Fibroblast of skin of left quadriceps (primary cell): ENCODE measurements at places on chromosomes 11 and 22.

DNA sequence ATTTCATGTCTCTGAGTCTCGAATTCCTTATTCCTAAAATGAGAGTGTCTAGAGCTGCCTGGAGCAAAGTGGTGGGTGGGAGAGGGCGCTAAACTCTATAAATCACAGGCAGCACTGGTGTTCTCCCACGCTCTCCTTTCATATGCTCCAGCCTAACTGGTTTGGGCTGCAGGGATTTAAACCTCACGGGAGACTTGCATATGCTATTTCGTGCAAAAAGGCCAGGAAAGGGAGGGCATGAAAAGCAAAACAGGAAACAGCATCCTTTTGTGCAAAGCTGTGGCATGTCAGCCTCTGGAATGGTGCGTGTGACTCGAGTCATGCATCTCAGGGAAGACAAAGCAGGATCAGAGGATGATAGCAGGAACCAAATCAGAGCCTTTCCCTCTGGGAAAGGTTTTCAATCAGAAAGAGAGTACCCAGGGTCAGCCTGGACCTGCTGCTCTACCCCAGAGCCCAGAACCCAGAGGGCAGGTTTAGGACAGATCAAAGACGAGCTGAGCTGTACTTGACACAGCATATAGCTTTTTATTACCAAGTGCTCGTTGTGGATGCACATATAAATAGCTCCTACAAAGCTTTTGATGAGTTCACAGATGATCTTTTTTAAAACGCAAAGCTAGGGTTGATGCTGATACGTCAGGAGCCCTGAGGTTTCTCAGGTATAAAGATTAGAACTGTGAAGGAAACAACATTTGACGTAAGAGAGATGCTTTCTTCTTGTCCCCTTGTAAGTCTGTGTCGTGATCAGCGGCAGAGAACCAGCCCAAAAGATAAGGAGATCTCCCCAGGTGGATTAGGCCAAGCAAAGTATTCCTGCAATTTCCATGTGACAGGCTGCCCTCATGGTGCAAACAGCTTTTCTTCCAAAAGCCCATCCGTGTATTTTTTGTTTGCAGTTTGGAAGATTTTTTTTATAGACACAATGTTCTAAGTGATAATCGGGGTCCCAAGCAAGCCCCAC is 46.2 kb upstream of the YWHAH start:
- DNase-seq = peak; percentile 11

DNA sequence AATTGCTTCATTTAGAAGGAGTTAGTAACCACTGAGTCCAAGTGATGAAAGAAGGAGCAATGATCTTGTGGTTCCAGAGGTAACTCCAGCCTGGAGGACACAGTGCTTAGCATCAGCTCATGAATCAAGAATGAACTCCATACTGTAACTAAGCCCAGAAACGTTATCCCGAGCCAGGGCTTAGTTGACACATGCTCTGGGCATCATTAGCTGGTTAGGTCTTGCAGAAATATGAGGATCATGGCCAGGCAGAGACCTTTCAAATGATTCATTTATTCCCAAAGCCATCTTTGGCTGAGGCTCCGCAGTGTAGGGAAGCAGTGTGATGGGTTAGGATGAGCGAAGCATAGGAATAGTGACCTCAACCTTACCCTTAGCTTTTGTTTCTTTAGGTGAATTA is 277.4 kb downstream of the FAM76B start:
- DNase-seq = peak; percentile 85

GRCh38 chr11:105609832-105610781 is at the start of gene GRIA4:
GRIA4 (plus strand) TSS chr11:105610073; CDS start chr11:105610998, 925 bp downstream.
- DNase-seq = peak; percentile 42

DNA sequence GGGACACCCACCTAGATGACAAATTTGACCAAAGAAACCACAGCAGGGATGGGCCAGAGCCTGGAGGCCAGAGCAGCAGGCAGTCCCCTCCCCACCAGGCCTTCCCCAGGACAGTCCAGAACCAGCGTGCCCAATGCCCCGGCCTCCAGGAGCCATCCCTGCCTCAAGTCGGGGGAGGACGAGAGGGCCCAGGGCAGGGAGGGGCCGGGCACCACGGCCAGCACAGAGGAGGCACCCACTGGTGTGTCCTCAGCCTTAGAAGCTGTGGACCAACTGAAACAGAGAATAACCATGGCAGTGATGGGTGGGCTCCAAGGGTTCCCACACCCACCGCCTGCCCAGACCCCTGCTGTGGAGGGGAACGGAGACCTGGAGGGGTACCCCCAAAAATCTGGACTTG is 28.3 kb upstream of the TCF20 start:
- no peak for DNase-seq

GRCh38 chr11:75223954-75224643 is 16.5 kb upstream of the TPBGL start:
- no peak for DNase-seq

DNA sequence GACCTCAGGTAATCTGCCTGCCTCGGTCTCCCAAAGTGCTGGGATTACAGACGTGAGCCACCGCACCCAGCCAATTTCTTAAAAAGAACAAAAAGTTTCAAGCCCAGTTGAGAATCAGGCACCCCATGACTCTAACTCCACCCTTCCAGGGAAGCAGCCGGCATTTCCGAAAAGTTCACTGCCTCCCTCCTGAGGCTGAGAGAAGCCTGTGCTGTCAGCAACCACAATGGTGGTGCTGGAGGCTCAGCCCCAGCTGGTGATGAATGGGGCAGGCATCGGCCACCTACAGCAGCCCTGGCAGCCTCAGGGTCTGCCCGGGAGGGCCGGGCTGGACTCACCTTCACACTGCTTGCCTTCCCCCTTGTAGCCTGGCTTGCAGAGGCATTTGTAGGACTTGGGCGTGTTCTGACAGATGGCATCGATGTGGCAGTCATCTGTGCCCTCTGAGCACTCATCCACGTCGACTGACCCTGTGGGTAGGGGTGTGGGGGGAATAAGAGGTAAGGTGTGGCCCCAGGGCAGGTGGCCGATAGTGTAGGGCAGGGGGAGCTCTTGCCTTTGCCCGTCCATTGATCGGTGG is 4.3 kb downstream of the SCUBE1 start:
- DNase-seq = no peak

DNA sequence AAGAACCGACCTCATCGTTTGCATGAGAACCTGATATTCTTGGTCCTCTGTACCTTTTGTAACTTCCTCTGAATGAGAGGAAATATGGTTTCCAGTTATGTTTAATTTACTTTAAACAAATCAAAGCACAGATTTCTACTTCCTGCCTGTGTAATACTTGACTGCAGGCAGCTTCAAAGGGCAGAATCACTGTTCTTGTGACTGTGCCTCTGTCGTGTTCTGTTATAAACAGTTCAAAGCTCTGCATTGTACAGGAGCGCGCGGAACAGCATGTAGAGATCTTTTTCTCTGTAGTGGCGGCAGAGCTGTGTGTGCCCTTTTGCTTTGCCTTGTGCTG is 73.2 kb upstream of the CLDN5 start:
- no peak for DNase-seq

GRCh38 chr11:65639623-65640482 is 2.0 kb downstream of the SIPA1 start:
- DNase-seq = no peak

DNA sequence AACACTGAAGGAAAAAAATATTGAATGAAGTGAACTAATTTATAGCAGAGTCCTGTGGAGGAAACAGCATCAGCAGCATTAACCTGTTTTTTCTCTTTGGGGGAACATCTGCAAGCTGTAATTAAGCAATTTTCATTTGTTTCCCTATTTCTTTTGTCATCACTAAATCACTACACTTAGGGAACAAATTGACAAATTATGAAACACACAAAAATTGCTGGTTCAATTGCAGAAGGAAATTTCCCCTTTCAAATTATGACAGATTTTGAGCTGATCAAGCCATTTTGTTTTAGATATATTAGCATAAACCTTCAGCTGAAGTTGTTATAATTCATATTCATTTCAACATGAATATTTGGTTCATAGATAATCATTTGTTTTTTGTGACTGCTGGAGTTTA is 22.2 kb upstream of the RAG2 start:
- no peak for DNase-seq

- DNase-seq = no peak
Observed at GRCh38 chr11:30465192-30465591, 121.0 kb downstream of the MPPED2 start.

DNA sequence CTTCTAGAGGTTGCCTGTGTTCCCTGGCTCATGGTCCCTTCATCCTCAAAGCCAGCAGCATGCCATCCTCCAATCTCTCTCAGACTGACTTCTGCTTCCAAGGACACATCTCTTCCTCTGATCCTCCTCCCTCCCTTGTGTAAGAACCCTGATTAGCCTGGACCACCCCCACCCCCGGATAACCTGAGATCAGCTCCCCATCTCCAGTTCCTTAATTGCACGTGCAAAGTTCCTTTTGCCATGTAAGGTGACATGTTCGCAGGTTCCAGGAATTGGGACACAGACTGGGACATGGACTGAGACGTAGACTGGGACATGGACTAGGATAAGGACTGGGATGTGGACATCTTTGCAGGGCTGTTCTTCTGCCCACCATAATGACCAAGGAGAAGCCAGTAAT is 925.3 kb downstream of the TBC1D22A start:
- no peak for DNase-seq

DNA sequence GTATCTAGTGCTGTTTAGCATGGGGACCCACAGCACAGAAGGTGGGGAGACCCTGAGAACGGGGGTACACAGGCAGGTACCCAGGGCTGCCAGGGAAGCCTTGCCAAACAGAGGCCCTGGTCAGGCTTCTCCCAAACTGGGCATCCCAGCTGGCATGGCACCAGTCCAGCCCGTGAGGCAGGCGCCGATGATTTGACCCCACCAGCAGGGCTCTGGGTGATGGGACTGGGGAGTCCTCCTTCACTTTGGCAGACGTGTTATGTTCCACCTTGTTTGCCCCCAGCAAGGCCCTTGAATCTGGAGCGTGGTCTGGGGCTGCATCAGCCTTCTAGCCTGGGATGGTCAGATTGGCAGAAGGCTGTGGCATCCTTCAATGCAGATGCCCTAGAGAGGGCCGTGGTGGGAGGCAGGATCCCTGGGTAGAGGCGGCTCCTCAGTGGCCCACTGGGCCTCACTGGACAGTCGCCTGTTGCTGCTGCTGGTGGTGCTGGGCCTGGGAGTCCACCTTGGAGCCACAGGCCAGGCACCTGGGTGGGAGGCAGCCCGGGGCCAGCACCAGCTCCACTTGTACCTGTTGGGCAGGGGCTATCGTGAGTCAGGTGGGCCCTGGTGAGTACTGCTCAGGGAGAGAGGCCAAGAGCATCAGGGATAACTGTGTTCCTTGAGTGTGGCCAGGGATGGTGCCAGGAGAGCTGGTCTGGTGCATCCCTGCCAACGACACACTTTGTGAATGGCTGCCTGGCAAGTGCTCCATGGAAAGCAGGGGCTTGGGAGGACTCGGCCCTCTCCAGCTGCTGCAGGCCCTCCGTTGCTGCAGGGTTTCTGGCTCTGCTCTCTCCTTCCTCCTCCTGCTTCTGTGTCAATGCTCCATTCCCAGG is 3.3 kb downstream of the ADORA2A start:
- no peak for DNase-seq

DNA sequence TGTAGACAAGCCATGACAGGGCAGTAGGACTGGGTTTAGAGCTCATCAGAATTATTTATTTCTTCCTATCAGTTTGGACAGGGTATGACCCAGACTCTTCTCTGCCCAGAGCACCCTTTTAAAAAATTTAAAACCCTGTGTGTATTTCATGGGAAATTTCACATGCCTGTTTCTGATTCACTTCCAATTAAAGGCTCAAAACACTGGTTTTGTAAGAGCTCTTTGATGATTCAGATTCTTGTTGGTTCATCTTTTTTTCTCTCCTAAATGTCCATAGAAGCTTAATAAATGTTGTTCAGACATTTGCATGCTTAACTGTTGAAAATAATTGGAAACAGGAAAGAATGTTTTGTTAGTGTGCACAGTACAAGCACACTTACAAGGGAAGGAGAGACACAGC is 13.8 kb downstream of the FLI1 start:
- peak; percentile 71 for DNase-seq

DNA sequence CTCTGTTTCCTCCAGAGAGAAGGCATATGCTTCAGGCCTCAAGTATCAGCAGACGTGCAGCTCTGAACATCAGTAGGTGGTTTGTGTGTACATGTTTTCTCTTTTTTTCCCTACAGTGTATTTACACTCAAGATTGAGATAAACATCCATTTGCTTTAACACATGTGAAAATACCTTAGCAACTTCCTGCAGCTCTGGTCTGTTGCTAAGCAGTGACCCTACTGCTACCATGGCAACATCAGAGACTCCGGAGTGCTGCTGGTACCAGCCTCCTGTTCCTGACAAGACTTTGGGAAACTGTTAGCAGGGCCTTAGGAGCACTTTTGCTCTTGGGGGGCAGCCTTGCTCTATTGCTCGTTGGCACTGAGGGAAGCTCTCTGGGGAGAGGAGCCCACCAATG is 221.2 kb upstream of the PLET1 start:
- DNase-seq = no peak

DNA sequence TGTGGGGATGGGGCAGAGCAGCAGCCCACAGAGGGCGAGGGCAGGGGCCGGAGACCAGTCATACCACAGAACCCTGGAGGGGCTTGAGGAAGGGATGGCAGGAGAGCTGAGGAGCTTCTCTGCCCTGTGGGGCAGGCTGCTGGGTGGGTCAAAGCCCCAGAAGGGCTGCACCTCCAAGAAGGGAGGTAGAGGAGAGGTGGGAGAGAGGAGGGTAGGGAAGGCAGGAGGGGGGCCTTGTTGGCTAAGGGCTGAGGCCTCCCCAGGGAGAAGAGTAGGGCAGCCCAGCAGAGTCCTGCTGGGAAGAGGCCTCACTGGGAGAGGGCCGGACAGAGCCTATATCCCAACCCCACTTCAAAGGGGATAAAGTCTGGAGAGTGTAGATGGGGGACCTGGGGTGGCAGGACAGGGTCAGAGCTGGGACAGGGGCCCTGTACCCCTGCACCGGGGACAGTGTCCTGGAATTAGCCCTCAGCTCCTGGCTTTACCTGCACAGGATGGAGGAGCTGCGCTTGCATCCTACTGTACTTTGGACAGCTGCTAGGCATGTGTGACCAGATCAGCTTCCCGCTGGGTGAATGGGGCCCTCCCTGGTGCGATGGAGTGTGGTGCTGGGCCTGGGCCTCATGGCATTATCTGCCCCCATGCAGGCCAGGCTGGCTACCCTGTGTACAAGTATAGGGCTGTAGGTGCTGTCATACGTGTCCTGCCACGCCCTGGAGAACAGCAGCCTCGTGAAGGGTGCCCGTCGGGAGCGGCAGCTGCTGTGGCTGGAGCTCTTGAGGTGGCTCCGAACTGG is 7.3 kb downstream of the DGCR6L start:
- no peak for DNase-seq

GRCh38 chr11:75428281-75428724 is 4.7 kb downstream of the KLHL35 start:
- DNase-seq = peak; percentile 70

GRCh38 chr11:12696911-12697581 is 22.8 kb downstream of the TEAD1 start:
- DNase-seq = no peak

DNA sequence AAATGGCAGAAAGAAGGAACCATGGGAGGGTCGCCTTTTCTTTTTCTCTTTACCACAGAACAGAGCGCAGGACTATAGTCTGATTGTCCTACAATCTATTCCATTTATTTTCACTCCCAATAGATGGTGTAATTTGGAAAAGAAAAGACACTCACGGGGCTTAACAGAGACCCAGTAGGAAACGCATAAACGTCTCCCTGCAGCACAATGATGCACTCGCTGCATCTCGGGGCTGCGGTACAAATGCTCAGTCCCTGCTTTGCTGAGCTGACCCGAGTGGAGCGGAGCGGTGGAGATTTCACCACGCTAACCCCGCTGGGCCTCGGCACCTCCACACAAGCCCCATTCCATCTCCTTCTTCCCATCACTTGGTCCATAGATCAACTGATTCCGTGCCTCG is 1.5 kb downstream of the FEZ1 start:
- no peak for DNase-seq
